ENCODE measurements at places on chromosomes 6 and 20.

DNA sequence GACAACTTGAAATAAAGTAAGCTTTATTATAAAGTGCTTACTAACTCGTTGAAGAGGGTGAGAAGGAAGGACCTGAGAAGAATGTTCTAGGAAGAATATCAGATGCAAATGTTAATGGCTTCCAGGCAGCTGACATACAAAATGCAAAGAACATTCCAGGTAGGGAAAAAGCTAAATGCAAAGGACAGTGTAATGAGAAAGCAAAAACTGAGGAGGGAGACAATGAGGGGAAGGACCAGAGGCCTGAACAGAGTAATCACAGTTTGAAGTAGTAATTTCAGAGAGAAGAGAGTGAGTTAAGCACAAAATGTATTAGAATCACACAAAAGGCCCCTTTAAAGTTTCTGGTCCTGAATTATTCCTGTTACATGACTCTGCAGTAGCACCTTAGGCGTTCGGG is 81.3 kb downstream of the HMGCLL1 start:
- DNase-seq = no peak

- DNase-seq = no peak
Measured at GRCh38 chr6:55968926-55969325, 93.5 kb upstream of the BMP5 start.

DNA sequence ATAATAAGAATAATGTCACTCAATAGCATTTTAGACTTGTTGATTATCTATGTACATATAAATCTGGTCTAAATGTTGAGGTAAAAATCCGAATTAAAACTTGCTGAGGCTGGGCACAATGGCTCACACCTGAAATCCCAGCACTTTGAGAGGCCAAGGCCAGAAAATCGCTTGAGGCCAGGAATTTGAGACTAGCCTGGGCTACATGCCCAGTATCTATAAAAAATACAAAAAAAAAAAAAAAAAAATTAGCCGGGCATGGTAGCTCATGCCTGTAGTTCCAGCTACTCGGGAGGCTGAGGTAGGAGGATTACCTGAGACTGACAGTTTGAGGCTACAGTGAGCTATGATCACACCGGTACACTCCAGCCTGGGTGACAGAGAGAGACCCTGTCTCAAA is 34.2 kb upstream of the SUPT3H start:
- DNase-seq = no peak

- DNase-seq = no peak
Measured at GRCh38 chr6:81997090-81997926, 244.8 kb upstream of the TENT5A start.

DNA sequence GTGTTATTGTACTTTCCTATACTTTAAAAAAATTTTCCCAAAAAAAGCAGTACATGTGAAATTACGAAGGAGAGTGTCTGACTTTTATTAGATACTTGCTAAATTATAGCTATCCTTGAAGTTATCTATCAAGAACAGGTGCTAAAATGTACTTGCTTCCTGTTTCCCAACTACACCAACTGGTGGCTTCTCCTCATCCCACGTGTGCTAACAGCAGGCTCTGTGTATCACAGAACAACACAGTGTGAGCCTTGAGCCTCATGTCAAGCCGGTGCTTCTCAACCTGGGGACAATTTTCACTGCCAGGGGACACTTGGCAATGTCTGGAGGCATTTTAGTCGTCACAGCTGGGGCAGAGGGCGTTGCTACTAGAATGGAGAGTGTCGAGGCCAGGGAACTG is 36.2 kb upstream of the CDYL start:
- no peak for DNase-seq

- DNase-seq = no peak
Measured at GRCh38 chr20:59628171-59628570, 23.8 kb downstream of the PHACTR3 start.

DNA sequence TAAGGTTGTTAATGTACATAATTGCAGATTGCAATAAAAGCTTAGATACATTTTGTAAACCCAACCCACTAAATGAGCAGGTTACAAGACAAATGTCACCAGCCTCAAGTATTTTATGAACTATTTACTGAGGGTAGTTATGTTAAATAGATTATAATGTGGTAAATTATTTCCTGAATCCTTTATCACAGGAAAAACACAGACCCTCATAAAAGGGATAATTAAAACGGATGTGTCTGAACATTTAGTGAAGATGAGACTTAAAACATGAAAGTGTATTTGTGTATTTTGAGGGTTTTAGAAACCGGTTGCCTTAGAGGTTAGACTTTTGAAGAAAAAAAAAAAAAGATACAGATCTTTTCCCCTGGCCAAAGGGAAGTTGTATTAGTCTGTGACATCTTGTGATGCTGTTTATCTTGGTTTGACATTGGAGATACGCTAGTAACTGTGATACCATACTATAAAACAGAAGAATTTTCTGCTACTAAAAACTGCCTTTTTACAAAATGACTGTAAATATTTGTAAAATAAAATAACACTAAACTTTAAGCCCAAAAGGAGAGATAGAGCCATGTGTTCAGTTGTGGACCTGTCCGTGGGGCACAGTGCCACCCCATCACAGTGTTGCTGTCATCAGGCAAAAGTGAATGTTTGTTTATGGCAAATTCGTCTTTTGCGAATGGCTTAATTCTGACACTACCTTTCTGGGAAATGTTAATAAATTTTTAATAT is 9.7 kb downstream of the DYNLT1 start:
- DNase-seq = peak; percentile 36

DNA sequence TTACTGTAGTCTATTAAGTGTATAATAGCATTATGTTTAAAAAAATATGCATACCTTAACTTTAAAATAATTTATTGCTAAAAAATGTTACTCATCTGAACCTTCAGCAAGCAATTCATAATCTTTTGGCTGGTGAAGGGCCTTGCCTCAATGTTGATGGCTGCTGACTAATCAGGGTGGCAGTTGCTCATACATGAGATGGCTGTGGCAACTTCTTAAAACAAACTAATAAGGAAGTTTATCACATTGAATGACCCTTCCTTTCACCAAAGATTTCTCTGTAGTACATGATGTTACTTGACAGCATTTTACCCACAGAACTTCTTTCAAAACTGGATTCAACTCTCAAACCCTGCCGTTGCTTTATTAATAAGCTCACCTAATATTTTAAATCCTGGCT is 84.0 kb downstream of the TASP1 start:
- no peak for DNase-seq

DNA sequence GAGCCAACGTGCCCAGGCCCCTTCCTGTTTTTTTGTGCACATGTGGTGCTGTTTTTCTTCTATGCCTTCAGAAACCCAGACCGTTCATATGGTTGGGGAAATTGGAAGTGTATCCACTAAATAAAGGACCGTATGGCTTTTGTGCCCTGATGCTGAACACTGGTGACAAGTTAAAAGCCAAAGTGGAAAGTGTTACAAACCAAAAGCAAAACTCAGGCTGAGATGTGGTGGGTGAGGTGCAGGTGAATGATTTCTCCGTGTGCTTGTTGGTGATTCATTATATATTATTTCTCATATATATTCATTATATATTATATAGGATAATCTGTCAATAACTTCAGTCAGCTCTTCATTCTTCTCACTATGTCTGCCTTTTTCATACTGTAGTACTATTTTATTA is 148.6 kb downstream of the SOBP start:
- no peak for DNase-seq

DNA sequence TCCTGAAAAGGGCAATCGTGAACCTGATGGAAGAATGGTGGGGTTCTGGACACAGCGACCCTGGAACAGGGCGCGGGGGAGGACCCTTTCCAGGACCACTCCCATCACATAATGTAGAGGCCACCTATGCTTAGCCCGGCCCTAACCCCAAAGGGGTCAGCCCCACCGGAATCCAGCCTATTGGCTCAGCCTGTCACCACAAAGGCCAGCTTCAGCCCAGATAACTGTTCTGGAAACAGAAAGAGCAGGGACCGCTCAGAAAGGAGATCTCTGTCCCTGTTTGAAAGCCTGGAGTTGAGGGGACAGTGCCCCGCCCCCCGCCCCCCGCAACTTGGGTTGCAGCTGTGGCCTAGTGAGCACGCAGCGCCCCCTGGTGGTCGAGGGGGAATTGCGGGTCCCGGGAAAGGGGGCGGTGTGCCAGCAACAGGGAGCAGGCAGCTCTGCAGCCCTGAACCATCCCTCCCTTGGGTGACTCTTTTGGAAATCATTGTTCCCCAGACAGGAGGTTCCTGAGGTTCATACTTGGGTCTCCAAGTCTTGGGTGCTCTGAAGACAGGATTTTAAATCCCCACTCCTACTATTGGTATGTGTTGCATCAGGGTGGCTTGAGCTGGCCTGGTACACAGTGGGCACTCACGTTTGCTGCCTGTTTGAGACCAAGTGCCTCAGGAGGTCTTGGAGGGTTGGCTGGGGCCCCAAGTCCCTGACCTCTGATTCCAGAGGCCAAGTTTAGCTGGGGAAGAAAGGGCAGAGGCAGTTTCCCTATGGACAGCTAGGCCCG is 1.5 kb downstream of the SIGLEC1 start:
- peak; percentile 58 for DNase-seq

DNA sequence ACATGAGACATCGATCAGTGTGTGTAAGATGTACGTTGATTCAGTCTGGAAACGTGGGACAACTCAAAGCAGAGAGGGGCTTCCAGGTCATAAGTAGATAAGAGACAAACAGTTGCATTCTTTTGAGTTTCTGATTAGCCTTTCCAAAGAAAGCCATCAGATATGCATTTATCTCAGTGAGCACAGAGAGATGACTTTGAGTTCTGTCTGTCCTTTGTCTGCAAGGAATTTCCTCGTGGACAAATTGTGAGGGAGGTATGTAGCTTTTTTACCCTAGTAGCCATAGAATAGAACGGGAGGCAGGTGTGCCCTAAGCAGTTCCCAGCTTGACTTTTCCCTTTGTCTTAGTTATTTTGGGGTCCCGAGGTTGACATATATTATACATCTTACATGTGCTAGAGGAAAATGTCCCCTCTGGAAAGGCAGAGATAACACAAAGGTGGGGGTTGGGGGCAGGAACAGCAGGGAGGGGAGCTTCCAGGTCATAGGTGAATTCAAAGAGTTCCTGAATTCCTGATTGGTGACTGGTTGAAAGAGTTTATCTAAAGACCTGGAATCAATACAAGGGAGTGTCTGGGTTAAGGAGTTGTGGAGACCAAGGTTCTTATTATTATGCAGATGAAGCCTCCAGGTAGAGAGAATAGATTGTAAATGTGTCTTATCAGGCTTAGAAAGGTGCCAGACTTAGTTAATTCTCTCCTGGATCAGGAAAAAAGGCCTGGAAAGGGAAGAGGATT is 237.0 kb downstream of the NFATC2 start:
- no peak for DNase-seq

DNA sequence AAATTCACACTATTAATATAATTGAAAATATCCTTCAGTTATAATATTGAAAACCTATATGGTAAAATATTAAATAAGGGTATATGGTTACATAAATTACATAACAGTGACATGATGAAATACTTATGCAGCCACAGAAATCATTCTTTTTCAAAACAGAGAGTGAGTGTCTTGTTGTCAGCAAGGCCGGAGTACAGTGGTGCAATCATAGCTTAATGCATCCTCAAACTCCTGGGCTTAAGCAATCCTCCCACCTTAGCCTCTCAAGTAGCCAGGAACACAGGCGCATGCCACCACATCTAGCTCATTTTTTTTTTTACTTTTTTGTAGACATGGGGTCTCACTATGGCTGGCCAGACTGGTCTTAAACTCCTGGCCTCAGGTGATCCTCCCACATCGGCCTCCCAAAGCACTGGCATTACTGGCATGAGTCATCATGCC is 40.4 kb downstream of the FAM8A1 start:
- DNase-seq = no peak

DNA sequence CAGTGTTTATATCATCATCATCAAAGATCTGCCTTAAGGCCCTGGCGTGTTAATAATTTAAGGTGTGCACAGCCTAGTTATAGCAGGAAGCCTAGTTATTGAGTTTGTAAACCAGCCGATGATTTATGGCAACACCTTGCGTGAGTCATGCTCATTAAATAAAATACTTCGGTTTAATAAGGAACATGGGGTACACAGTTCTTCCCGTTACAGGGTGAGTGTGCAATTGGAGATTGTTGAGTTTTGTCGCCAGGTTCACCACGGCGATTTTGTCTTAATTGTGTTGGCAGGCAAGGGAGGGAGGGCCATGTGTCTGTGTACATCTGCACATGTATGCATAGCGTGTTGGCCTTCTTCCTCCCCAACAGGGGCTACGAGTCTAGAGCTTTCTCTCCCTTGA is 104.0 kb downstream of the TFAP2A start:
- no peak for DNase-seq

DNA sequence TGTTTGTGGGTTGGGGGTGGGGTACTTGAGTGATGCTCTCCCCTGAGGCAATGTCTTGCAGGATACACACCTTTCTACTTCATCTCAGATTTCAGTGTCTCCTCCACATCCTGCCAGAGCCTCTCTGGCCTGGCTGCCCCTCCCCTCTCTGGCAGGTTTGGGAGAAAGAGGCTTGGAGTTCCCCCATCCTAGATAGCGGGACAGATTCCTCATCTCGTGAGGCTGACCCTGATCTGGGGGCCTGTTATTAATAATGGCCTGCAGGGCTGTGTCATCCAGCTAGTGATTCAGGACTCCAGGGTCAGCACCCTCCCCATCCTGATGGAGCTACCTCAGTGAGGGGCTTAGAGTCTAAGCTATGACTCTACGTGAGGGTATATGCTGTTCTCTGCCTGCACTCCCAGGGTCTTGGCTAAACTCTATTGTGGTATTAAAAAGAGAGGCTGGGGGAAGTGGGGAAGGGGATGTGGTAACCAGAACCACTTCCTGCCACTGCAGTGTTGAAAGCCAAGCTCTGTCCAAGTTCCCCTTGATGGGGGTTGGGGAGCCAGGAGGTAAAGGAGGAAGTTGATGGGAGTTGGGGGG is 3.7 kb upstream of the MMP9 start:
- DNase-seq = peak; percentile 72

DNA sequence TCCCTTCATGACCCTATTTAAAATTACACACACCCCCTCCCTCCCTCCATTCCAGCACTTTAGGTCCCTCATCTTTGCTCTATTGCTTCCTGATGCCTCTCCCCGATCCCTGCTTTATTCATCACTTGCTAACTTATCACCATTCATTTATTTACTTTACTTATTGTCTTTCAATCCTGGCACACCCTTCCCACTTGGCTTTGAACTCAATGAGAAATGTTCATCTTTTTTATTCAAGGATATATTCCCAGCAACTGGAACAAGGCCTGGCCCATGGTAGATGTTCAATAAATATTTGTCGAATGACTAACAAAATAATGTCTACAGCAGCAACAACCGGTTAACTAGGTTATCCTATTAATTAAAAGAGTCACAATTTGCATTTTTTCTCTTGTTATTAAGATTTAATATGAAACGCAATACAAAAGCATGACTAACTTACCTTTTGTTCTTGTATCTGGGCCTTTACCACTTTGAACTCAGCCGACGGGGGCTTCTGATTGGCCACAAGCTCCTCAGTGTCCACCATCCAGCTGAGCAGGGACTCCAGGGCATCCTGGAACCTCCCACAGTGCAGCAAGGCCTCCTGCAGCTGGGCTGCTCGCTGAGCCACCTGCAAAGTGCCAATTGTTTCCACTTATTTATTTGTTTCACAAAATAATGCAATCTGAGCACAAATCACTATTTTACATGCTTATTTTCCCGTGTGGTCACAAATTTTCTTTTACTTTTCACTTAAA is 107.8 kb downstream of the DST start:
- DNase-seq = no peak

- no peak for DNase-seq
Measured at GRCh38 chr20:62168061-62168460, 14.8 kb upstream of the MTG2 start.

Measured in CD4-positive, alpha-beta T cell treated with Interleukin-1 beta for 1 hour (primary cell).